ENCODE measurements at places on chromosomes 5 and 9.

- no peak for DNase-seq
Measured at GRCh38 chr9:121021301-121021700, 28.8 kb downstream of the C5 start.

GRCh38 chr5:92144824-92145223, 761.7 kb upstream of the ARRDC3 start:
- no peak for DNase-seq

- DNase-seq = no peak
Measured at GRCh38 chr9:109934857-109935215, 154.8 kb downstream of the PALM2AKAP2 start.

DNA sequence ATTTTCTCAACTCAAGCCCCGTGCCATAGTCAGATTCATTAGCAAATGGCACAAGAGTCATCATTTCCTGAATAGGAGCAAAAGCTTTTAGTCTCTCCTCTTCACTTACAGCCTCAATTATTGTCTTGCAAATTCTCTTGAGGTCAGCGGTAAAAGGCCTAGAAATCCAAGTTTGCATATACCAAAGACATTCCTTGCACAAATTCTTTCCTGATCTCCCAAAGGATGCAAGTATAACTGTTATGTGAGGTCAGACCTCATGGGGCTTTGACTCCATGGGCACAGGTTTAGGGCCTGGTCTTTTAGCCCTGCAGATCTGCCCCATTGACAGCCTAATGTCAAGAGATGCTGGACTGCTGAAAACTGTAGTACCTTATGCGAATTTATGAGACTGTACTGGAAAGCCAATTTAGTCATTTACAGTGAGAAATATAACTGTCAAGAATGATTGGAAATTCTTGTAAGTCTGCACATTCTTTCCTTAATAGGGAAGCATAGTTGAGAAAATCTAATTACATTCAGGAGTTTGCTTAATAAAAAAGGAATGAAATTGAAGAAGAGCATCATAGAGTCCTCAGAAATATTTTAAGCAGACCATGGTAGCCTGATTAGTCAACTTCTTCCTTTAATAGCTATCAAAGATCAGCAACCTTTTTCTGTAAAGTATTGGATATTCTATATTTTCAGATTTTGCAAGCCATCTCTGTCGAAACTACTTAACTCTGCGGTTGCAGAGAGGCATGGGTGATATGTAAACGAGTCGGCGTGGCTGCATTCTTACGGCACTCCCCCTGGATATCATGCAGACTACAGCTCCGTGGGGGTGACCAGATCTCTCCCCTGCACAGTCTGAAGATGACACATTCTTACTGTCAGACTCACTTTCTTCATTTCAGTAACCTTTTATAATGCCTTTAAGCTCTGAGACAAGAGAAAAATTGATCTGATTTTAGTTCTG, 45.2 kb downstream of the GCNT4 start:
- no peak for DNase-seq

DNA sequence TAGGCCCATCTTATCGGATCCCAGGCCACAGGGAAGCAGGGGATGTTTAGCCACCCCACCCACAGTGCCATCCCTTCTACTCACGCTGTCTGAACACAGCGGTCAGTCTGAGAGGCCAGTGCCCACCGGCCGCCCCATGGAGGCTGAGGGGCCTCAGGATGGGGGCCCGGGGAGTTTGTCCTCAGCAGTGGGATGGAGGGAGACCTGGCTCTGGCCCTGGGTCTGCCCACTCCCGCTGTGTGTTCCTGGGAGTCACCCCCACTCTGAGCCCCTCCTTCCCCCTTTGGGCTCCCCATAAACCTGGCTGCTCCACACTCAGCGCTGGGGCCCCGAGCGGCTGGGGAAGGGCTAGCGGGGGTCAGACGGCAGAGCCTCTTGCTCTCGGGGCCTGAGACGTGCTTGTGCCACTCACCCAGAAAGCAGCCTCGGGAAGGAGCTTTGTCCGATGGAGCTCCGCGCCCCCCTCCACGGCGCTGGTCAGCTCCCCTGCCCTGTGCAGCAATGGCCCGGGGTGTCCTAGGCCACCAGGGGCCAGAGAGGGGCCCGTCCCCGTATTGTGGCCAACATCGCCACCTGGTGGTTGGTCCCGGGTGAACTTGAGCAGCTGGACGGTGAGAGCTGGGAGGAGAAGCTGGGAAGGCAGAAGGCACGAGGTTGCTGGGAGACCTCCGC, 10.9 kb upstream of the LAMC3 start:
- peak; percentile 39 for DNase-seq

GRCh38 chr9:27888661-27889295, 315.5 kb upstream of the C9orf72 start:
- DNase-seq = peak; percentile 2

DNA sequence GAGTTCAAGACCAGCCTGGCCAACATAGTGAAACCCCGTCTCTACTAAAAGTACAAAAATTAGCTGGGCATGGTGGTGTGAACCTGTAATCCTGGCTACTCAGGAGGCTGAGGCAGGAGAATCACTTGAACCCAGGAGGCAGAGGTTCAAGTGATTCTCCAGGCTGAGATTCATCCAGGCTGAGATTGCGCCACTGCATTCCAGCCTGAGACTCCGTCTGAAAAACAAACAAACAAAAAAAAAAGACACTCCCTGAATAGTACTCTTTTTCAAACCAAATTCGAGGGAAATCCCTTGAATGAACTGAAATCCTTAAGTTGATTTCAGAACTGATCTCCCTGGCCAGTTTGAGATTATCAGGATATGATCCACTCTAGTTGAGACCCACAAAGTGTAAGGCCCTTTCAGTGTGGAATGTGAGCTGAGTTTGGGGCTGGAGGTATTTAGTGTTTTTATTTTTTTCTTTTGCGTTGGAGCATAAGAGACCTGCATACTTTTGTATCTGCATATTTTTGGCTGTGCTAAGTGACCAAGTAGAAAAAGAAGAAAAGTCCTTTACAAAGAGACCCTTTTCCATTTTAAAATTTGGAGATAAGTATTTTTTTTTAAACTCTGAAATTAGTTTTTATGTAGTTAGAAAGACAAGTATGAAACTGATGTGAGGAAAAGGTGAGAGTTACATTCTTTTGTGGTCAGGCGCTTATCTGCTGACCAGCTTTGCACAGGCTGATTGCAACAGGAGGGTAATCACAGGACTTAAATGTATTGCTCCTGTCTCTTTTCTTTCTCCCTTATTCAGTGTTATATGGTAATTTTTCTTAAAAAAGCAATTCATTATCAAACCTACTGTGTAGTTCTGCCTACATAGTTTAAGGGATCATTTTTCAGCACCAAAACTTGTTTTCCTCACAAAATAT, 42.9 kb downstream of the TMEFF1 start:
- DNase-seq = no peak

DNA sequence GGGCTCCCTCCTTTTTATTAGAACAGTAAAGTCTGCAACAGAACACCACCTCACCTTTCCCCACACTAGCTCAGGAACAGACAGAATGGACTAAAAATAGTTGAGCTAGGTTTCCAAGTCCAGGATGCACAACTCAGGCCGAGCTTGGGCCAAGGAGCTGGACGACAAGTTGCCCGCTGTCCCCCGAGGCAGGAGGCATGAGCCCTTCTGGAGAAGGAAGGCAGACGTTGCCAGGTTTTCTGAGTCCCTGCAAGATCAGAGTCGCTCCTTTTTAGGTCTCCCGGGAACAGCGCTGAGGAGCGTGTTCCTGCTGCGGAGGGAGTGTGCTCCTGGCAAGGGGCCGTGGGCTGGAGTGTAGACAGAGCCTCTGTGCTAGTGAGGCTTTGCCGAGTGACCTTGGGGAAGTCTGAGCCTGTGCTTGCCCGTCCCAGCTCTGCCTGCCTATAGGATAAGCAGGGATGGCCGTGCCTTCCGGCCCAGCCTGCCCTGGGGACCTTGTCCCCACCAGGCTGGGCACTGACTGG, 121.6 kb downstream of the WNK2 start:
- DNase-seq = peak; percentile 0

DNA sequence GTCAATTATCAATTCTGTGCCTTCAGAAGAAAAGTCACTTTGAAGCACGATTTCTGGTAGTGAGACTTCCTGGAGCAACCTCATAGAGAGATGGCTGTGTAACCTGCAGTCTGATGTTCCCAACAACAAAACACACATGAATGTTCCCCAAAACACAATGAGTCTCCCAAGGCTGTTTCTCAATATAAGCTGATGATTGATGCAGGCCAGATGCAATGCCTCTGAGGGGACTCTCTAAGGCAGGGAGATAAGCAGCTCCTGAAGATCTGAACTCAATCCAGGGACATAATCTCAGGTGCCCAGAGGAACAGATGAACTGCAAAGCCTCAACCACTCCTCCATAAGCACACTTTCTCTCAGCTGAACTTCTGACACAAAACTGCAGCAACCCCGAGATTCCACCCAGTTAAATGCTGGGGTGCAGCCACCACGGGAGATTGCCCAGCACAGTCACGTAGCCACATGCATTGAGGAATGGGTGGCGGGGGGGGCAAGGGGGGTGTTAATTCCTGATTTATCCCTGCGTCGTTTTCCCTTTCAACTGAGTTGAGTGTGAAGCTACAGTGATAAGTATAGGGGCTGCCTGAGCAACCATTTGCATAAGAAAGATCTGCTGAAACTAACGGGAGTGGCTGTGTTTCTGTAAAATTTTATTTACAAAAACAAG, 122.7 kb upstream of the RASEF start:
- no peak for DNase-seq

DNA sequence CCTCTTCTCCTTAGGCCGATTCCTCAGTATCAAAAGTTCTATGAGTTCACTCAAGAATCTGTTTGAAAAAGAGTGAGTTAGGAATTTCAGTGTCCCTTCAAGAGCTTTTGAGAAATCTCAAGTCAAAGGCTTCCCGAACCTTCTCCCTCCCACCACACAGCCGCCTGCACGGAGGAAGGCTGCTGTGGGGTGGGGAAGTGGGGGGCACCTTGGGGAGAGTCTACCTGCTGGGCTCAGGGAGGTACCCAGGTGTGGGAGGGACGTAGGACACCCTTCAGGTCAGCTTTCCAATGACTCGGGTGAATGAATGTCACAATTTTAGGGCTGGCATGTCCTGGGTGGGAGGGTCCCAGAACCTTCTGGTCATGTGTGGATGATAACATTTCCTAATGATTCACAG, 17.5 kb downstream of the CXCL14 start:
- DNase-seq = no peak

DNA sequence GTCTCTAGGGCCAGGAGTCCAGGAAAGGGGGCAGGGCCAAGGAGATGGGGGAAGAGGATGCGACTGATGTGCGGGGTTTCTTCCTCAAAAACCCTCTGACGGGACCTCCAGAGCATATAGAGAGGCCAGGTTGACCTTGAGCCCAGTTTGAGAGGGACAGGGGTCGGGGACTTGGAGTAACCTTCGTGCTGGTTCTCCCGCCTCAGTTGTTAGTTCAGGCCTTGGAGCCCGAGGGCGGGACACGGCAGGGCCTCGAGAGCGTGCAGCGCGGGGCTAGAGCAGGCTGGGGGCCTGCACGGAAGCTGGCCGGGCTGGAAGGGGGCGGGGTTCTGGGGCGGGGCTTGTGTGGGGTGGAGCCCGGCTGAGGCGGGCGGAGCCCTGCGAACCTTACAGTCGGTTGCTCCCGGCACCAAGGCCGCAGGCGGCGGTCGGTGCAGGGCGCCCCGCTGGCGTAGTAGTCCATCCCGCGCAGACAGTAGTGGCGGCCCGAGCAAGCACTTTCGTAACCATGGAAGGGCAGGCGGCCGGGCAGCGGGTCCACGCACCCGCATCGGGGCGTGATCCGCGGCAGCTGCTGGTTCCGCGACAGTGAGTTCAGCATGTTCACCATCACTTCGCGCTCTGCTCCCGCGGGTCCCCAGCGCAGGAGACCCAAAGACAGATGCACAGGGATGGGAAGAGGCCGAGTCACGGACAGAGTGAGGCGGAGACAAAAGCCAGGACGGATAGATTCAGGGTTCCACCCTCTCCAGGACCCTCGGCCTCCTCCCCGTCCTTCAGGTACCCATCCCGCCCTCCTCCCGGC, 4.0 kb upstream of the MYORG start:
- peak; percentile 72 for DNase-seq

DNA sequence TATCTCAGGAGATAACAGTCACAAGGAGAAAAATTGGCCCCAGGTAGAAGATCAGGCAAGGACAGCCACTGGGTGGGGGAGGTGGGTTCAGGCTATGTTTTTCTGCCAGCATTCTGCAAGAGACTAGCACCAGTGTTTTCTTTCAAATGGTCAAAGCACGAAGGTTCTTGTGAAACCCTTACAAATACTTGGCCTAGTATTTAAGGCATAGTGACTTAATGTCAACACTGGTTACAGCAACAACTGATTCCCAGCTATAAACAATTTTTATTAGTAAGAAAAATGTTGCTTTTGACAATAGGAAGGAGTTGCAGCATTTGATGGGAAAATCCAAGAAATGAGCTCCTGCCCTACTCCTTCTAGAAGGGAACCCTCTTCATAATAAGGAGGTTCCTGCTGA, 349.6 kb downstream of the SLIT3 start:
- no peak for DNase-seq

GRCh38 chr5:30765227-30765626, 428.3 kb upstream of the CDH6 start:
- DNase-seq = no peak

DNA sequence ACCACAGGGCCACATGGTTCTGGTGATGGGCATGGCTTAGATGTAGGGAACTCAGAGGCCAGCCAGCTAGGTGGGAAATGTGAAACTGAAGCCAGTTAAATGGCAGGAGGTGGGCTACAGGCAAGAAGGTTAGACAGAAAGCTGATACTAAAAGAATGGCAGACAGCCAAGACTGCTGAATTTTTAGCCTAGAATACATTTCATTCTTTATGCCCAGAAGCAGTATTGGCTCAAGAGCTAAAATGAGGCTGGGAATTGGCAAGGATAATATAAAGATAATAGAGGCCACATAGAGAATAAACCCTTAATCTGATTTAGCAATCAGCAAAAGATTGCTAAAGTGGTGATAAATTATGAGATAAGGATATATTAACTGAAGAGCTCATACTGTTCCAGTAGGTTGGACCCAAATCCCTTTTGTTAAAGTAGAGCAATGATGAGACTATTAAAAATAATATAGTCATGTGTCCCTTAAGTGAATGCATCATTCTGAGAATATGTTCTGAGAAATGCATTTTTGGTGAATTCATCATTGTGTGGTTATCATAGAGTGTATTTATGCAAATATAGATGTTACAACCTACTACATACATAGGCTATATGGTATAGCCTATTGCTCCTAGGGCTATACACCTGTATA, 234.3 kb downstream of the CHSY3 start:
- DNase-seq = no peak

DNA sequence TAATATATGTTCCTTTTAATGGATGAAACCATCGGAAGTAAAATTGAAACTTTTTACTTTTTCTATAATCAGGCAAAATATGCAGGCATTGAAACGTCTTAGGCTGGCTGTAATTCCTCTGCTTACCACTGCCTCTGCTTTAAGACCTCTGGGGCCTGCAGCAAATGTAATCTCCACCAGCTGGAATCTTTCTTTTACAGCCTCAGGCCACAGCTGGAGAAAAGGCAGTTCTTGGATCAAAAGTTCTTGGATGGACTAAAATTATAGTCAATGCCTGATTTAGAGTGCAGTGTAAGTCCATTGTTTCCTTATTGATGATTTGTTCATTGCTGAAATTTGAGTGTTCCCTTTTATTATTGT, 396.7 kb downstream of the KCTD16 start:
- no peak for DNase-seq

DNA sequence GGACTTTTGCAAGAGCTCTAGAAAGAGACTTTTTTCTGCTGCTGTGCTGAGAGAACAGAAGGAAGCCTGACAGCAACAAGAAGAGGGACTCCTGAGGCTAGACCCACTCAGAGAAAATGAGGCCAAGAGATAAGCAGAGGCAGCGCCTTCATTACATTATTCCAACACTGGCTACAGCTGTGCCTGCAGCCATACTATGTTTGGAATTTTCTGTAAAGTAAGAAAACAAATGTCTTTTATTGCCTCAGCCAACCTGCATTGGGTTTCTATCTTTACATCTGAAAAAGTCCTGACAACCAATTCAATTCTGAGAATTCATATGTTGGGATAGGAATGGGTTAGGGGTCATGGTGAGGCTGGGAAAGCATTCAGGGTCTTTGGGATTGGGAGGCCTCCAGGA, 33.7 kb downstream of the FAT2 start:
- no peak for DNase-seq

Data from CD14-positive monocyte (primary cell).